ENCODE measurements at places on chromosomes 2 and 18.

DNA sequence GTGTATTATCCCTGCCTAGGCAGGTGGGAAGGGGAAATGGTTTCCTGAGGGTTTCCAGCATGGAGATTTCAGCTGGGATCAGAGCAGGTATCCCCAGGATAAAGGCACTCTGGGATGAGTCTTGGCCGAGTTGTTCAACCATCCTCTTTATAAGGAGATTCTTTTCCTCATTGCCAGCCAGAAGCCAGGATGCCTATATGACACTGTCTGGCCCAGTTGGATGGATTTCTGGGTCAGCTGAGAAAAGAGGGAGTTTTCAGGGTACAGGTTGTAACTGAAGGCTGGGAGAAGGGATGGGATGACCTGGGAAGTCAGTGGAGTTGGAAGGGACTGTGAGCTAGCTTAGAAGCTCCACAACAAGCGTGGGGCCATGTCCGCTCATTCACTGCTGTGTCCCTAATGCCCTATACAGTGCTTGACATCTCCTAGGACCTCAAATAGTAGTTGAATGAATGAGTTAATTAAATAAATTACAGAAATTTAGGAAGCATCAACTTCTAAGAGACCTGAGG, 8.3 kb downstream of the RHOB start:
- DNase-seq: no peak

DNA sequence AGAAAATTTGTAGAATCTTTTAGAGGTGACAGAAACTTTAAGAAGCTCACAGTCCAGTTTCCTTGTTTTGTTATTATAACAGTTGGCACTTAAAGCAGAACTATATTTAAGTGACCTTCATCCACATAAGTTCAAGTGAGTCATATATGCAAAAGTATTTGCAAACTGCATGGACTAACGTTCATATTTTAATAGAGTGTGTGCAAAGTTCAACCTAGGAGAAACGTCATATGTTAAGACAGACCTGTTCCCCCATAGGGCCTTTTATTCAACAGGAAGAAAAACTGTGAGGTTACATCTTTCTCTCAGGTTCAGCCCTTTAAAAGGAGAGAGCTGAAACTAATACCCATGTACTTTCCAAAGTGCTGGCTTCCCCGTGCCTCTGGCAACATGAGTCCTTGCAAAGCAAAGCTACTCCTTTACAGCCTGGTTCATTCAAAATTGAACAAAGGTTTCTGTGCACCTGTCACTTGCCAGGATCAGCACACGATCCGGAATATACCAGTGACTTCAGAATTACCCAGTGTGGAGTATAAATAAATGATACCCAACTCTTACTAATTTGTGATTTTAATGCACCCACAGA, 280.0 kb upstream of the RAB12 start:
- DNase-seq: no peak

GRCh38 chr2:187435078-187435477, 13.0 kb downstream of the CALCRL start:
- DNase-seq: no peak

GRCh38 chr2:62999905-63000304, 50.7 kb upstream of the OTX1 start:
- no peak for DNase-seq

GRCh38 chr2:236786751-236787150, 217.1 kb downstream of the ACKR3 start:
- DNase-seq: no peak

DNA sequence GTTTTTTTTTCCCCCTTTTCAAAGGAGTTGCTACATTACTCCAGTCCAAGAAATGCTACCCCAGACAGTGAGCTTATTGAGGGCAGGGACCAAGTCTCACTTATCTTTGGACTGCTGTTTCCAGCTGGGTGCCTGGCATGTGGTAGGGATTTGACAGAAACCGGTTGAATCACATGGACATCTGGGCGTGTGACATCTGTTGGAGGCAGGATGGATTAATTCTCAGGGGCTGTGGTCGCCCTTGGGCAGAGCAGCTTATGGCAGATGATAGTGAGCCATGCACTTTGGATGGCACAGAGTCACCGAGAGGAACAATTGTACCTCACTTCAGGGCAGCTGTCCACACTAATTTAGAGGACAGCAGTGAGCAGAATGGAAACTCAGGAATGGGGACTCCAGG, 254.6 kb upstream of the ID2 start:
- DNase-seq: no peak

GRCh38 chr2:28577791-28578680, 82.2 kb downstream of the PLB1 start:
- no peak for DNase-seq

DNA sequence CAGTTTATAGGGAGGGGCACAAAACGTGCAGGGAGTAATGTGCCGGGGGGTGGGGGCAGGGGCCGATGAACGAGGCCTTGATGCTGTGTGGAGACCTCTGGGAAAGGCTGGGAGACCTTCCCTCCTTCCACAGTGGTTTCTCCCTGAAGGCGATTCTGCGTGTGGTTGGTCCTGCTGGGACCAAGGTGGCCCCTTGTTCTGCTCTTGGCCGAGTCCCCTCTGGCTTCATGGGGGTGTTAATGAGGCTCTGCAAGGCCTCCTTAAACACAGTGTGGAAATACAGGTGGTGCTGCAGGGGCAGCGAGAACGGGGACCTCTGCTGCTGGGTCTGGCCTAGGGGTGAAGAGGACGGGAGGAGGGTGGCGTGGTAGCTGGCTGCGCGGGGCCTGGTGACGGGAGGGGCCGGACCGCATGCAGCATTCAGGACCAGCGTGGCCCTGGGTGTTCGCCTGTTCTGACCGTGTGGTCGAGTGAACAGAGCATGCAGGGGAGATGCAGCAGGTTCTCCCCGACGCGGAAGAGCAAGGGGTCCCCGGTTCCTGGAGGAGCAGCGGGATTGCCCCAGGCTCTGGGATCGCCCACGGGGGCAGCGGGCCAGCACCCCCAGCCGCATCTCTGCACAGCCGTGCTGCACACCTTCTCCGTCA, 42.1 kb upstream of the KCNG2 start:
- no peak for DNase-seq

DNA sequence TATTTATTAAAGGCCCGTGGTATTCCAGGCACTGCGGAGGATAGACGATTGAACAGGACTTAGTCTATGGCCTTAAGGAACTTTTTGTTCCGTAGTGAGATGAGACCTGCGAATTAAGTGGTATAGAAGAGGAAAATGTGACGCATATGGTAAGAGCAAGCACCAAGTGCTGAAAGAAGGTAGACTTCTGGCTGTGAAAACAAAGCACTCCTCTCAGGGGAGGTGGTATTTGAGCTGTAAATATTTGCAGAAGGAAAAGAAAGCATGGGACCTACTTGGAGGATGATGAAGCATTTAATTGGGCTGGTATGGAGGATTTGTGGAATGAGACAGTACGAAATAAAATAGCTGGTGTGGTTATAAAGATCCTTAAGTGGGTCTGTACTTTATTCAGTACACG, 62.5 kb downstream of the GPR39 start:
- no peak for DNase-seq

GRCh38 chr2:129908721-129909373, 70.6 kb upstream of the RAB6C start:
- DNase-seq: no peak

GRCh38 chr2:223727562-223727961, 109.8 kb downstream of the AP1S3 start:
- DNase-seq: peak; percentile 50

- peak; percentile 58 for DNase-seq
These were observed at the start of gene MEIS1 for GRCh38 chr2:66434679-66435548. Gene MEIS1 (plus strand): TSS chr2:66435125. CDS start chr2:66435857, 732 bp downstream.

GRCh38 chr2:30249354-30249753, 18.0 kb downstream of the LBH start:
- no peak for DNase-seq

DNA sequence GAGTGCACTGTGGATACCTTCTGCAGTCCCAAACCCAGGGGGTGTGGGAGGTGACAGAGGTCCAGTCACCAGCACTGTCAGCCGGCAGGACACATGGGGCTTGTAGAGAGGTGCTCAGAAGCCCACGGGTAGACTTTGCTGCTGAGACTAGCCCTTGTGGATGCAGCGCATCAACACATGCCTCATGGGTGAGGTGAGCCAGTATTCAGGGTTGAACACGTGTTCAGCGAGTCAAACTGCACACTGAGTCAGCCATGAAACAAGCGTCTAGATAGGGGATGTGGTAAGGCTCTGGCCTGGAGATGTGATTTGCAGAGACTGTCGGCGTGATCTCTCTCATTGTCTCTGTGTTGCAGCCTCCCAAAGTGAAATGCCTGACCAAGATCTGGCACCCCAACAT, 35.8 kb upstream of the SCLY start:
- DNase-seq: no peak

- DNase-seq: no peak
These were observed 33.7 kb upstream of the C18orf32 start for GRCh38 chr18:49520661-49521145.

DNA sequence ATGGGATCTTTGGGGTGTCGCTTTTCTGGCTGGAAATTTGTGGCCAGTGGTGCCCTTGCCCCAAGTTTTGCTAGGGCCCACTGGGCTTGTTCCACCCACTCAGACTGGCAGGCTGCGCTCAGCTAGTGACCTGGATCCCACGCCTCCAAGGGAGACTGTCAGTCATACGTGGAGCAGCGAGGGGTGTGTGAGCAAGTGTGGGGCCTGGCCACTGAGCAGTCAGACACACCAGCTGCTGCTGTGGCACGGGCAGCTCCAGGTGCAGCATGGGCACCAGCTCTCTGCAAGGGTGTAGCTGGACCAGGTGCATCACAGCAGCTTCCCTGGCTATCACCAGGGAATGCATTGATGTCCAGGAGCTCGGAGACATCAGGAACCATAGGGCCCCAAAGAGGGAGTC, 327.0 kb downstream of the NR4A2 start:
- no peak for DNase-seq

DNA sequence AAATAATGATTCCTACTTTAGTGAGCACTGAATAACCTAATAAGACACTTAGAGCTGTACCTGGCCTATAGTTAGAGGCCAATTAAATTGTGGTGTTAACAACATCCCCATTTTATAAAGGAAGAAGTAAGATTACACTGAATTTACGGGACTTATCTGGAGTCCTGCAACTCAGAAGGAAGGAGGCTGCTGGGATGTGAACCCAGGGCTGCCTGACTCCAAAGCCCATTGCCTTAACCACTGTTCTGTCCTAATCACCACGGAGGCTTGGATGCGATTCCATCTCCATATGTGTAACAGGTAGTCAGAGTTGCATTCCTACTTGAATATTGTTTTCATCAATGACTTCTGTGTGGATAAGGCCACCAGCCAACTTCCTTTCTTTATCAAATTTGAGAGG, 168.9 kb downstream of the SOCS6 start:
- DNase-seq: no peak

- DNase-seq: no peak
These were observed 628.5 kb upstream of the KLHL29 start for GRCh38 chr2:22756276-22757043.

DNA sequence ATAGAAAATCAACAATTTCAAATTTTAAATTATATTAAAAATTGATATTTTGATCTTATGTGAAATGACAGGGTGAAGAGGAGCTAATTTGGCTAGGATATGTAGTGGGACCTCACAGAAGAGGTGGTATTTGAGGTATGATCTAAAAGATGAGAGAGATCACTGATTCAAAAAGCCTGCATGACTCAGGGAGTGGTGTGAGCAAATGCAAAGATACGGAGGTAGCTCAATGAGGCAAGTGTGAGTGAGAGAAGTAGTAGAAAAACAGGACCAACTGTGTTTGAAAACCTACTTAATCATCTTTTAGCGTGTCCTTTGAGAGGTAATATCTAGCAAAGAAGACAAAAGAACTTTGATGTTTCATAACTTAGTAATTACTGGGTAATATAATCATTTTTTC, 557.5 kb downstream of the DSC3 start:
- DNase-seq: no peak

DNA sequence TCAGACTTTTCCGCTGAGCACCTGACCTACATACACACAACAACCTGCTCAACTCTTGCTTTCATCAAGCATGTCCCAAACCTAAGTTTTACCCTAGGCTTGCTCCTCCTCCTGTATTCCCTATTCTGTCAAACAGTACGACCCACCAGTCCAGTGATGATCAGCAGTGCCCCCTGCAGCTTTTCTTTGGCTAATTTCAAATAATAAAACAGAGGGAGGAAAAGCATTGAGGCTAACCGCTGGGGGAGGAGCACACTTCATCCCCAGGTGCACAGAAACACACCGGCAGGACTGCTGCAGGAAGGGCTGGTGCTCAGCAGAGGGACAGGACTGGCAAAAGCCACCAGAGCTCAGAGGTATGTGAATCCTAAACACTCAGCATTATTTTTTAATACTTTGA, 21.2 kb downstream of the E2F6 start:
- no peak for DNase-seq

DNA sequence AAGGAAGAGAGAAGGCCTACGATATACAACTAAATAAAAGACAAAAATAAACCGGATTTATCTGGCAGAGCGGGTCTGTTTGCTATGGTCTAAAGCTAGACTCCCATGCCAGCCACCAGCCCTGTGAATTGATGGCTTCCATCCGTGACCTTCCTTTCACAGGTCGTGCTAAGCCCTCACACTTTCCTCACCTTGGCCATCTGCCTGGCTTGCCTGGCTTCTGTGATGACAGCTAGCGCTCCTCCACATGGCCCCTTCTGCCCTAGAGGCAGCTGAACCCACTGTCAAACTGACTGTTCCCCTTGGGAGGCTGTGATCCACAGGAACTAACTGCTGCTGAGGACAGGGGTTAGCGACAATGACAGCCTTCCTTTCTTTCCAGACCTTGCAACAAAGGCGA, 32.5 kb downstream of the GAREM1 start:
- DNase-seq: no peak

DNA sequence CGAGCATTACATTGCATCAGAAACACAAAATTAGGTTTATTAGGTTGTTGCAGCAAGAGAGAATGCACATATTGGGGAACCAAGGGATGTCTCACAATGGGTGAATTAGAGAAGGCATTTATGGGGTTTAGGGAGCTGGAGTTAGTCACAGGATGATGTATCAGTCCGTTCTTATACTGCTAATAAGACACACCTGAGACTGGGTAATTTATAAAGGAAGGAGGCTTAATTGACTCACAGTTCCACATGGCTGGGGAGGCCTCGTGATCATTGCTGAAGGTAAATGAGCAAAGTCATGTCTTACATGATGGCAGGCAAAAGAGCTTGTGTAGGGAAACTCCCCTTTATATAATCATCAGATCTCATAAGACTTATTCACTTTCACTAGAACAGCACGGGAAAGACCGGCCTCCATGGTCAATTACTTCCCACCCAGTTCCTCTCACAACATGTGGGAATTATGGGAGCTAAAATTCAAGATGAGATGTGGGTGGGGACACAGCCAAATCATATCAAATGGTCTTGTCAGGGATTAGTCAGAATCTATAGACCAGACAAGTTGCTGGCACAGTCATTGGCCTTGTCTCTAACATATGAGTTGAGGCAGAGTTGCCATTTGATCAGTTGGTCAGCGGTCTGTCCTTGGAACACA, 61.9 kb upstream of the RBMS1 start:
- no peak for DNase-seq
